ENCODE measurements at places on chromosomes 1 and 21. TPM values are rescaled to one million over a fixed set of nuclear protein-coding genes. Genes with fewer than 3 reads are reported as not detected.

SLAMF7 gene
- 0.68 TPM for total RNA-seq

WNT2B gene
- total RNA-seq: 10.6 TPM

ACBD6 gene
- 97.2 TPM for total RNA-seq

DNA sequence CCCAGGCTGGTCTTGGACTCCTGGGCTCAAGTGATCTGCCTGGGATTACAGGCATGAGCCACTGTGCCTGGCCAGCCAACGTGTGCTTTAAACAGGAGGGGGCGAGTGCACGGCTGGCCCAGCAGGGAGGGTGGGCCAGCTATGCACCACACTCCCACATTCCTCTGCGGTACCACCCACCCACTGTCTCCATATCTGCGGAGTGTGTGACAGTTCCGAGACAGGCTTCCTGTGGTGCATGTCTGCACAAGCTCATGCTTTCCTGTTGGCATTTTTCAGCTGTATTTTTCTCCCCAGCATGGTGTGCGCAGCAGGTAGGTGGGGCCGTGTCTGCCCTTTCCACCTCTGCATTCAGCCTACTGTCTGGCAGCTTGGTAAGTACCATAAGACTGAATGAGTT is 183.3 kb downstream of the AJAP1 start:
- DNase-seq: no peak

- DNase-seq: no peak
Observed at GRCh38 chr1:86779308-86780191, 75.2 kb downstream of the SH3GLB1 start.

- no peak for DNase-seq
Observed at GRCh38 chr1:162663086-162663485, 30.8 kb downstream of the DDR2 start.

GRCh38 chr21:32389337-32390015 is 3.3 kb downstream of the URB1 start:
- DNase-seq: no peak

- DNase-seq: no peak
Observed at GRCh38 chr21:29431680-29432079, 133.0 kb downstream of the BACH1 start.

DNA sequence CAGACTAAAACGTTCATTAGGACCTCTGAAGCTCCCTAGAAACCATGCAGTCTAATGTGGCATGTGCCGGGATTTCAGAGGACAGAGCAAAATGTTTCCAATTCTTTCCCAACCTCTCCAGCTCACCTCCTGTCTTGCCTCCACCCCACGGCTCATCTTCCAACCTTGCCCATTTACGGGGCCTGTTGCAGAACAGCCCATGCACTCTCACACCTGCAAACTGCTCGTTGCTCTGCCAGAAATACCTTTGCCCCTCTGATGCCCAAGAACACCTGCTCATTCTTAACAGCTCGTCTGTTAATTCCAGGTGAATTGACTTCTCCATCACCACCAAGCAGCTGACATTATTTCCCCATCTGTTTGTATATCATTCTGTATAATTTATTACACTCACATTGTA is 53.9 kb upstream of the LBR start:
- no peak for DNase-seq

GRCh38 chr1:172603816-172604215 is 55.1 kb upstream of the FASLG start:
- DNase-seq: no peak

GRCh38 chr1:52795464-52795863 is 47.1 kb upstream of the ZYG11A start:
- no peak for DNase-seq

All from testis (tissue), 5 donors.